ENCODE measurements at places on chromosomes 3 and 15. TPM values are rescaled to one million over a fixed set of nuclear protein-coding genes. Genes with fewer than 3 reads are reported as not detected.

The ASB14 gene
- not detected for total RNA-seq

The SCAANT1 gene
- total RNA-seq: not detected

- no peak for DNase-seq
- no peak overlapping the region for H3K4me3 ChIP-seq
- no peaks in the 10 kb centered on the region for H3K4me1 ChIP-seq
- H3K27ac ChIP-seq: no peak overlapping the region
- H3K27me3 ChIP-seq: peaks cover 8% of the 10 kb centered on the region
- no peaks in the 10 kb centered on the region for H3K36me3 ChIP-seq
Observed at GRCh38 chr3:170792471-170792870, 77.5 kb downstream of the RPL22L1 start.

DNA sequence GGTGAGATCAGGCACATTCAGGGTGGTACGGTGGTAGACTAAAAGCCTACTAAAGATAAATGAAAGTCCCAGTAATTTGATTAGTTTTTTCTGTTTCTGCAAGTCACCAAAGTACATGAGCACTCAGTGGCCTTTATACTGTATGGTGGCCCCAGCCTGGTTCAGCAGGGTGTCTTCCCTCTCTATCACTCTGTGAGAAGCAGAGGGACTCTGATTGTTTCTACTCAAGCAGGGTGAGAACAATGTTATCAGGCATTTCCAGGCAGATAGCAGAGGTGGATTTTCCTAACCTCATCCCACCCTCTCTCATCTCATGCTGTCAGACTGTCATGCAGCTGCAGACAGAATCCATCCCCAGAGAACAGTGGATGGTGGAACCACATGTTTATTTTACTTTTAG, 71.5 kb upstream of the BFSP2 start:
- no peak overlapping the region for H3K27ac ChIP-seq
- no peaks in the 10 kb centered on the region for H3K27me3 ChIP-seq
- H3K4me3 ChIP-seq: peak overlapping the region; percentile 72
- DNase-seq: peak; percentile 67

The ATRIP gene
- total RNA-seq: 5.8 TPM

GRCh38 chr3:86951322-86951721, 39.6 kb downstream of the VGLL3 start:
- no peaks in the 10 kb centered on the region for H3K27me3 ChIP-seq
- no peaks in the 10 kb centered on the region for H3K4me1 ChIP-seq
- DNase-seq: no peak
- H3K27ac ChIP-seq: no peak overlapping the region
- no peaks in the 10 kb centered on the region for H3K36me3 ChIP-seq

DNA sequence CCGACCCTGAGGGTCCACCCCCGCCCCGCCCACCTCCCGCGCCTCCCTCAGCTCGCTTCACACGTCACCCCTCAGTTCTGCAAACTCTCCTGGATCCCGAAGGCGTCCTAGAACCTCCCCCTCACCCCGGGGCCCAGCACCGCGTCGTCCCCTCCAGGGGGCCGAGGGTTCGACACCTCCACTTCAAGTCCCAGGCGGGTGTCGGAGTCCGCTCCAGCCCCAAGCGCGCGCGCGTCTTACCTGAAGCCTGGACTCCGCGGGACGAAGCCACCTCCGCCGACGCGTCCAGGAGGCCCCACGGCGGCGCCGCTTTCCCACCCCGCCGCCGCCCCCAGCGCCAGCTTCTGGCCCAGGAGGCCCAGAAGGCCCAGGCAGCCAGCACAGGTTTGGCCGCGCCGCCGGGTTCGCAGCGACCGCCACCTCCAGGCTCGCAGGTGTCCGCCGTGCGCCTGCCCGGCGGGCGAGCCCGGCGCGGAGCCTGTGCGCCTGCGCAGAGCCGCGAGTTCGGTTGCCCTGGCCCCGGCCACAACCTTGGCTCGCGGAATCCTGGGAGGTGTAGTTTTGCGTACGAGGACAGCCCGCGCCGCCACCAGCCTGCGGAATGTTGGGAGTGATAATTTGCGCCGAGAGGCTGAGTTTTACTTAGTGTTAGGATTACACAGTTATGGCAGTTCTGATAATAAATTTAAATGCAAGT, at the start of gene POMGNT2:
Gene POMGNT2 (minus strand): TSS at position 484 of the 697 bp plus-strand sequence. CDS start 24,648 bp downstream, outside the sequence.
- H3K27ac ChIP-seq: no peak within 1 kb of the TSS
- H3K4me3 ChIP-seq: peak within 1 kb of the TSS; percentile 77
- no peaks in the 10 kb centered on the region for H3K36me3 ChIP-seq
- no peaks in the 10 kb centered on the region for H3K4me1 ChIP-seq

The CHRM5 gene
- total RNA-seq: not detected

- no peak for DNase-seq
- H3K27me3 ChIP-seq: no peaks in the 10 kb centered on the region
- no peak overlapping the region for H3K4me3 ChIP-seq
- no peaks in the 10 kb centered on the region for H3K36me3 ChIP-seq
- H3K4me1 ChIP-seq: no peaks in the 10 kb centered on the region
Observed at GRCh38 chr3:36957862-36958686, 13.2 kb upstream of the TRANK1 start.

The B3GNT5 gene
- 18.0 TPM for total RNA-seq

DNA sequence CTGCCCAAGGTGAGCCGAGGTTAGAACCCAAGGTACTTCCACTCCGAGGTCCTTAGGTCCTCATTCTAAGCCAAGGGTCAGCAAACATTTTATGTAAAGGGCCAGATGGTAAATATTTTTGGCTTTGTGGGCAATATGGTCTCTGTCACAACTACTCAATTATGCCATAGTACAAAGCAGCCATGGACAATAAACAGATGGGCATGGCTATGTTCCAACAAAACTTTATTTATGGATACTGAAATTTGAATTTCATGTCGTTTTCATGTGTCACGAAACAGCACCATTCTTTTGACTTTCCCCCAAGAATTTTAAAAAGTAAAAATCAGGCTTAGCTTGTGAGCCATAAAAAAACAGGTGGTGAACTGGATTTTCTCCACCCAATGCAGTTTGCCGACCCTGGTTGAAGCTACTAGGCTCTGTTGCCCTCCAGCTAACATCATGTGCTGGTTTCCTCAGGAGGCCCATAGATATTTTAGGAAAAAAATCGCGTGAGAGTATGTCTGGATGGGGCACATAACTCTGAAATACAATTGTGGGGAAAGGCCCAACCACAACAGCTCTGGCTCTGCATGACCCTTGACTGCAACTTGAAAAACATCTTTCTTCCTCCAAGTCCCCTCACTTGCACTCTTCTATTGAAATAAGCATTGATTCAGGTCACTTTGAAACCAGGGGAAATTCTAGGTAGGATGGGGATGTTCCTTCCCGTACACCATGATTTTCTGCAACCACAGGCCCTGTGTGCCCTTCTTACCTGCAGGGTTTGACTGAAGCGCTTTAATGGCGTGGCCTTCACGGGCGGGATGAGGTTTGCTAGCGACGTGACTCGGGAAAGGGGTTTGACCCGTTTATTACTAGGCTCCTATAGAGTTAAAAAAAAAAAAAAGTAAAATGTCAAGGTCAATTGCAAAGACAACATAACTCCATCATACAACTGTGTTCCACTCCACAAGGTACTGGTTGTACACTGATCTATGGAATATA, 28.5 kb downstream of the ARHGEF3 start:
- H3K4me1 ChIP-seq: peaks cover 12% of the 10 kb centered on the region
- no peaks in the 10 kb centered on the region for H3K27me3 ChIP-seq
- DNase-seq: no peak
- no peak overlapping the region for H3K4me3 ChIP-seq
- no peak overlapping the region for H3K27ac ChIP-seq
- H3K36me3 ChIP-seq: peaks cover 5% of the 10 kb centered on the region

DNA sequence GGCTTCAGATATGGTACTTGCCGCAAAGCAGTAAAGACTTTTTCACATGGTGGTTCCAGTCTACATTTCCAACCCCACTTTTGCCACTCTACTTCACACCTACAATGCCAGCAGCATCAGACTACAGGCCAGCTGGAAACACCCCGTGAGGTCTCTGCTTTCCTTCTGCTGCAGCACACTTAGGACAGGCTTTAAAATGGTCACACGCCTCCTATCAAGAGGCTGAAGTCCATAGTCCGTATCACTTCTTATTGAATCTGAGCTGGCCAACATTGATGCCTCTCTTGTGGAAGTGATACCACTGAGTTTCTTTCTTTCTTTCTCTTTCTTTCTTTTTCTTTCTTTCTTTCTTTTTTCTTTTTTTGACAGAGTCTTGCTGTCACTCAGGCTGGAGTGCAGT, 59.8 kb downstream of the ZNF860 start:
- no peak for DNase-seq
- H3K36me3 ChIP-seq: no peaks in the 10 kb centered on the region
- no peak overlapping the region for H3K27ac ChIP-seq

The ENTPD3 gene
- total RNA-seq: 0.37 TPM

The APBA2 gene
- 26.5 TPM for total RNA-seq

The RBP2 gene
- total RNA-seq: not detected

DNA sequence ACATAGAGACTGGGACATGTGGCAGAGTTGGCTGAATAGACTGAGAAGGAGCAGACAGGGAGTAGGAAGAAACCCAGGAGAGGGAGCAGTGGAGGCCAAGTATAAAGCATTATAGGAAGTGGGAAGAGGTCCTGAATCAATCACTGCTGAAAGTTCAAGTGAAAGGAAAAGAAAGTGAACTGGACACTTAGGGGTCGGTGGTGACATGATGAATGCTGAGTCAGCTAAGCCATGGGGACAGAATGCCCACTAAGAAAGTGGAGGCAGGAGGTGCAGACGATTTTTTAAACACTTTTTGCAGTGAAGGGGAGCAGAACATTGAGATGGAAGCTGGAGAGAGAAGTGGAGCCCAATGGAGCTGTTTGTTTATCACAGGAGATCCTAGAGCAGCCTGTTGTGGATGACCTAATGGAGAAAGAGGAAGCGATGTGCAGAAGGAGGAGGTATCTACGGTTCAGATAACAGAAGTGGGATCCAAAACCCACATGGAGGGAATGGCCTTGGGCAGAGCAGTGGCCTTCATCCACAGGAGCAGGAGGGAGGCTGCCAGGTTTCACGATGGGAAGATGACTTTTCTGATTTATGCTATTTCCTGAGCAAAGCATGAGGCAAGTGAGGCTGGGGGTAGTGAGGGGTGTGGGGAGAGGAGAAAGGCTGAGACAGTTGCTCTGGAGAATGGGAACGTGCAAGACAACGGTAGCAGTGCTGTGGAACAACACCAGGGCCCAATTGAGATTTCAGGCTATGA, 208.2 kb downstream of the RPLP1 start:
- no peak overlapping the region for H3K27ac ChIP-seq
- no peaks in the 10 kb centered on the region for H3K36me3 ChIP-seq
- H3K4me3 ChIP-seq: no peak overlapping the region
- DNase-seq: no peak

GRCh38 chr15:101013769-101014675, 94.9 kb downstream of the LRRK1 start:
- H3K4me3 ChIP-seq: no peak overlapping the region
- H3K4me1 ChIP-seq: peaks cover 3% of the 10 kb centered on the region
- H3K36me3 ChIP-seq: no peaks in the 10 kb centered on the region
- no peak overlapping the region for H3K27ac ChIP-seq

- H3K36me3 ChIP-seq: no peaks in the 10 kb centered on the region
- DNase-seq: no peak
- H3K4me1 ChIP-seq: no peaks in the 10 kb centered on the region
Observed at GRCh38 chr15:57785959-57786358, 79.4 kb downstream of the POLR2M start.

DNA sequence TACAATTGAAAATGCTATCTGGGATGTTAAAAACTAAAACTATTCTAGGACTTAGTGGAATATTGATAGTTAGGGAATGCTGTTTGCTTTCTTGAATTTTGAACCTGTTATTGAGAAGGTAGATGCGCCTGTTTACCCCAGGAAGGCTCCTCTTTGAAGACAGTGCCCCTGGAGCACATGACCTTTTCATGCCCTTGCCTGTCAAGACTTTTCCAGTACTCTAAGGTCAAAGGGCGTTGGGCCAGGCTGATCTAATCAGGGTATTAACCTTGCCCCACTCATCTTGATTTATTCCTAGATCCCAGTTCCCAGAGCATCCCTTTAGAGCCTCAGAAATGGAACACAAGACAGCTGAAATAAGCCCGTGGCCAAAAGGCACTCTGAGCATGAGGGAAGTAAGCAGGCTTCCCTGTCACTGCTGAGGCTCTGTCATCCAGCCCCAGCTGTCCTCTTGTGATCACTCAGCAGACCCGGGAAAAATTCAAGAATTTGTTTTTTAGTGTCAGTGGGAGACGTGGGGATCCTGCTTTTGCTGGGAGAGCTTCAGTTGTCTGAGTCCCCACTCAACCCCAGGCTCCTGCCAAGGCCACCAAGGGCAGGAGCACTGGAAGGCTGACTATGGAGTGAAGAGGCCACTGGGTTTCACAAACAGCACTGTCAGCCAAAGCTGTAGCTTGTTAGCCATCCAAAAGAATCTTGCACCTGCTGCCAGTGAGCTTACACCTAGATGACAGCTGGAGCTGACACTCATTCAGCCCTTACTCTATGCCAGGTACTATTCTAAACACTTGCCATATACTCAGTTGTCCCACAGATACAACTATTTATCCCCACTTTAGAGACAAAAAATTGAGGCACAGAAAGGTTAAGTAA, 169.0 kb downstream of the PGPEP1L start:
- no peak overlapping the region for H3K27ac ChIP-seq
- no peak overlapping the region for H3K4me3 ChIP-seq
- peak; percentile 38 for DNase-seq
- H3K4me1 ChIP-seq: peaks cover 17% of the 10 kb centered on the region
- H3K36me3 ChIP-seq: peaks cover 7% of the 10 kb centered on the region

The GNL3 gene
- 71.3 TPM for total RNA-seq

DNA sequence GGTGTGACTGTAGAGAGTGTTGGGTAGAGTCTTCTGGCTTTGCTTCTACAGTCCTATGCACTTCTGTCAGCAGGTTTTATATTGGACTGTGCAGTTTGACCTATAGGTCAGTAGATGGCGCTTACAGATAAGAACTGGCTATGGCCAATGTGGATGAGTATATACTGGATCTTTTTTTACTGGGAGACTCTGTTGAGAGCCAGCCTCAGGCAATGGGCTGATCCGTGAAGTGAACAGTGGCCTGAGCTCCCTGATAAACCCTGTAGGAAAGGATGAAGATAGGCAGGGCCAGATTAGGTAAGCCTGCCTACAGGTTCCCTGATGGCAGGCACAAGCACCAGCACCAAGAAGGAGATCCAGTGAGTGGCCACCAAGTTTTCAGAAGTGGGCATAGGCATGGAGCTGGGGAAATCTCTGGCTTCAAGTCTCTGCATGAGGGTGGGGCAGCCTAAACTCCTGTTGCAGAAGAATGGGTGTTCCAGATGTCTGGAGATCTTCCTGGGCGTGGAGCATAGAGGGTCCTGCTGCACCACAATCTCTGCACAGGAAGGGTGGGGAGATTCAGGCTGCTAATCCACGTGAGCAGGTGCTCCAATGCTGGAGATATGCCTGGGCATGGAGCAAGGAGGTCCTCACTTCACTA, 326.0 kb upstream of the SGO1 start:
- H3K4me1 ChIP-seq: no peaks in the 10 kb centered on the region
- no peak overlapping the region for H3K27ac ChIP-seq
- H3K36me3 ChIP-seq: no peaks in the 10 kb centered on the region
- peak; percentile 73 for DNase-seq

The CTXND1 gene
- total RNA-seq: 0.05 TPM

Measured in endodermal cell (in vitro differentiated cells).